ENCODE measurements at places on chromosomes 16 and 17.

DNA sequence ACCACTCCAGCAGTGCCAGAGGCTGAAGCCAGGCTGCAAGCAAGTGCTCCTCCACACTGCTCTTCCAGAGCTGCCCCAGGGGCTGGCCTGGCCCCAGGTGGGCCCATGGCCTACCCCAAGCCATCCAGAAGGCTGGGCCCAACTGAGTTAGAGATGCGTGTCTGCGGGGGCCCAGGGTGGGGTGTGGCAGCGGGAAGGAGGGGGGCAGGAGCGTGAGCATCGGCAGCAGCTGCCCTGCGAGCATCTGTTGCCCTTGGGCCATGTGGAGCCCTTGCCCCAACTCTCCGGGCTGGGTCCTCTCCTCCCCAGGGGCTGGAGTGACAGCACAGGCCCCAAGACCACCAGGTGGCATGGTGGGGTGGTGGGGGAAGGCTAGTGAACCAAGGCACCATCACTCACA is 7.3 kb upstream of the SREBF1 start:
- DNase-seq: no peak

DNA sequence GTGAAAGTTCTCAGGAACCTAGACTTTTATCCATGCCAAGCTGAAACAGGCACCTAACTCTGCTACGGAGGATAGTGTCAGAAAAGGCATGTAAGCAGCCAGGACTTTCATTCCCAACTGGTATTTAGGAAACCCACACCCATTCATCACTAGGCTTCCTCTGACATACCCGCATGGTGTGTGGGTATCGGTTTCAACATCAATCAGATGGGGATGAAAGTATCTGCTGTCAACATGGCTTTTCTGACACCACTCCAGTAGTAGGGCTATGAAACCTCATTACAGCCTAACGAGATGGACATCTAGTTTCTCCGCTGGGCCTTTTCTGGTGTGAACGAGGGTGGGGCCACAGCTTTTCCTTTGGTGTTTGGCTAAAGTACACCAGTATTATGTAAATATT is 1178.3 kb downstream of the CDH11 start:
- DNase-seq: no peak

- DNase-seq: no peak
Observed at GRCh38 chr17:33016920-33017319, 25.3 kb downstream of the SPACA3 start.

GRCh38 chr17:50055426-50056216 is at the start of gene ITGA3:
Gene ITGA3 (plus strand): TSS chr17:50056110. CDS start chr17:50056440, 330 bp downstream.
- DNase-seq: peak; percentile 97

DNA sequence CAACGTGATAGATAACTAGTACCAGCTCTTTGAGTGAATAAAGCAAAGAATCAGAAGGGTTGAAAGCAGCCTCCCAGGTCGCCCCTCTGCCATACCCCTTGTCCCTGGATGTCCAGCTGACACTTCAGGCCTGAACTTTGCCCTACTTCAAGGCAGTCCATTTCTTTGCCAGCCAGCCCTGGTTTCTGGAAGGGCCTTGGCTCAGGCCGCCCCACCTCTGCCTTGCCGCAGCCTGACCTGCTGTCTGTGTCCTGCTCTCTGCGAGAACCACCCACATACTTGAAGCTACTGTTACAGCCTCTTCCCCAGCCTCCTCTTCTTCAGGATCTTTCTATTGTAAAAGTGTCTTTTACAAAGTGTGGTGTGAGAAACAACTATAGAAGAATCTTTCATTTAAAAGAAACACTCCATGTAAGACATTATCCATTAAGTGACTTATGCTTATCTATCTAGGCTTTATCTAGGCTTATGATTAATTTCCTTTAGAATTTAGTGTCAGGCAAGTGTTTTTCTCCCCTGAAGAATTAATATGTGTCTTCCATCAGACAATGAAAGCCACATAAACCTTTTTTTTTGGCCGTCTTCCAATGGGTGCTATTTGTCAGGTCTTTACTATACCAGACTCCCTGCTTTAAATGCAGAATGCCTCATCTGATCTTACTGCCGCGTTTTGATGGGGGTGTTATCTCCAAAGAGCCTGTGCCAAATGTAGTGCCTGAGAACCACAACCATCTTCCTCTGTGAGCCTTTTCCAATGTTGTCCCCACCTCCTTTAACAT is 133.9 kb downstream of the SOCS1 start:
- no peak for DNase-seq

DNA sequence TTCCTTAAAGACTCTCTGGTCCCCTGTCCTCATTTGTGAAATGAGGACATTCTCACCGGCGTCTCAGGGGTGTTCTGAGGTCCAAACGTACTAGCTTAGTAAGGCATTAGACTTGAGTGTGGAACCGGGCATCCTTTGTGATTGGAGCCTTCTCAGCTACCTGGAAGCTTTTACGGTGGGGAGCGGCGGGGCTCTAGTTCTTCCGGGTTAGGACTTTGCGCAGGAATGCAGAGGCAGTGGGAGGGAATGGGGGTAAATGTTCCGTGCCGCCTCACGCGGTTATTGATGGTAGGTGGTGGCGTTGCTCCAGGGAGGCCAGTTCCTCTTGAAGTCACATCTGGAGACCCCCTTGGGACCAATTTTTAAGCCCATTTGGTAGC is 113.6 kb downstream of the SNX29 start:
- no peak for DNase-seq

DNA sequence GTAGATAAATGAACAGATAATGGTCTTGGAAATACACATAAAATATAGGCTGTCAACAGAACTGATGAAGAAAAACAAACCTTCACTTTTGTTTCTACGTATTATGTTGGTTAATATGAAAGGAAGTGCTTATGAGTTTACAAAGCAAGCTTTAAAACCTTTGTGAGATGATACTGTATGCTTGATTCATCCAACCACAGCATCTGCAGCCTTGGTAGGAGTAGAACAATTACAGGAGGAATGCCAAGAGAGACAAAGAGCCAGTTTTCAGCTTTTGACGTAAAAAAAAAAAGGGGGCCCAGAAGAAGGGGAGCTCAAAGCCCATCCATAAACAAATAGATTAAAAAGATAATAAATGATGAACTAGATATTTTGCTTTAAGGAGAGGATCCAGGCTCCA is 13.3 kb downstream of the FAM20A start:
- no peak for DNase-seq

DNA sequence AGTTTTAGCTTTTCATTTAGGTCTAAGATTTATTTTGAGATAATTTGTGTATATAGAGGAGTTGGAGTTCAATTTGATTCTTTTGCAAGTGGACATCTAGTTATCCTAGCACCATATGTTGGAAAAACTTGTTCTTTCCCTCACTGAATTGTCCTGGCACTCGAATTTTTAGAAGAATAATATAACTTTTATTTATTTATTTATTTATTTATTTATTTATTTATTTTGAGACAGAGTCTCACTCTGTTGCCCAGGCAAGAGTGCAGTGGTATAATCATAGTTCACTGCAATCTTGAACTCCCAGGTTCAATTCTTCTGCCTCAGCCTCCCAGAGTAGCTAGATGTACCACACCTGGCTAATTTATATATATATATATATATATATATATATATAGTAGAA is 29.4 kb downstream of the PPM1E start:
- no peak for DNase-seq

- DNase-seq: peak; percentile 30
Observed at GRCh38 chr17:37179893-37180292, 195.9 kb upstream of the C17orf78 start.

- no peak for DNase-seq
Observed at GRCh38 chr17:34398990-34399389, 36.0 kb upstream of the CCL1 start.

DNA sequence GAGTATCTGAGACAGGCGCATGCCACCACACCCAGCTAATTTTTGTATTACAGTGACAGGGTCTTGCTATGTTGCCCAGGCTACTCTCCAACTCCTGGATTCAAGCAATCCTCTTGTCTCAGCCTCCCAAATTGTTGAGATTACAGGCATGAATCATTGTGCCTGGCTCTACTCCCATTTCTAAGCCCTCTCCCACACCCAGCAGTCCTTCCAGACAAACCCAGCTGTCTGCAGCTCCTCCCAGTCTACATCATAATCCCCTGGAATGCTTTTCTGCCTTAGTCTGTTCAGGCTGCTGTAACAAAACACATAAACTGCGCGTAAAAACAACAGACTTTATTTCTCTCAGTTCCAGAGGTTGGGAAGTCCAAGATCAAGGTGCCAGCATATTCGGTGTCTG is 144.5 kb downstream of the GRIN2A start:
- no peak for DNase-seq

GRCh38 chr17:57612202-57613071 is 132.7 kb downstream of the CCDC182 start:
- DNase-seq: no peak

DNA sequence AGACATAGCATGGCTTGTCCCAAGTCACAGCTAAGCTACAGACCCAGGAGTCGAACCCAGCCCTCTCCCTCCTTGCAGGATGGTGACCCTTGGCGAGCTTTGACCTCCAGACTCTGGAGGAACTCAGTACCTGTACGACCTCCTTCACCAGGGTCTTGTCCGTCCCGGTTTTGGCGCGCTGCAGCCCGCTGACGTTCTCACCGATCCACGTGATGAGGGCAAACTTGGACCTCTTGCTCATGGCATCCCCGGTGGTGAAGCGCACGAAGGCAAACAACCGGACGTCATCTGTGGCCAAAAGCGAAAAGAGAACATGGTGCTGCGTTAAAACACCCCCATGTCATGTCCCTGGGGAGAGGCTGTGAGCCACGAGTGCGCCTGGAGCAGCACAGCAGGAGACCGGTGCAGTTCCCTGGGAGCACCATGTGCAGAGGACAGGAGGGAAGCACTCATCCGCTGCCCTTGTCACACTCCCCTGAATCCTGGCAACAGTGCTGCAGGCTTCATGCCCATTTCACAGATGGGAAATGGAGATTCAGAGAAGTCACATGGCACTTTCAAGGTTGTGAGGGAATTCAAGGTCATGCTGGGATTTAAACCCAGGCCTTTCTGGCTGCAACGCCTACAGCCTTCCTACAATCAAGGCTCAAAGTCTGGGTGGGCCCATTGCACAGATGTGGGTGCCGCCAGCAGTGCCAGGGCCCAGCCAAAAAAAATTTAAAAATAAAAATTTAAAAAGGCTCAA is 27.7 kb downstream of the COTL1 start:
- DNase-seq: no peak

- no peak for DNase-seq
Observed at GRCh38 chr17:56113486-56113885, 39.8 kb upstream of the ANKFN1 start.

- no peak for DNase-seq
Observed at GRCh38 chr17:56886288-56886731, 27.5 kb downstream of the TRIM25 start.

GRCh38 chr17:51000835-51001638 is 119.6 kb downstream of the SPAG9 start:
- peak; percentile 78 for DNase-seq

GRCh38 chr17:64185101-64185500 is 55.2 kb upstream of the ERN1 start:
- no peak for DNase-seq

GRCh38 chr17:82300228-82300627 is 17.2 kb downstream of the CD7 start:
- no peak for DNase-seq

GRCh38 chr17:75460295-75460694 is 3.9 kb downstream of the TMEM94 start:
- no peak for DNase-seq

DNA sequence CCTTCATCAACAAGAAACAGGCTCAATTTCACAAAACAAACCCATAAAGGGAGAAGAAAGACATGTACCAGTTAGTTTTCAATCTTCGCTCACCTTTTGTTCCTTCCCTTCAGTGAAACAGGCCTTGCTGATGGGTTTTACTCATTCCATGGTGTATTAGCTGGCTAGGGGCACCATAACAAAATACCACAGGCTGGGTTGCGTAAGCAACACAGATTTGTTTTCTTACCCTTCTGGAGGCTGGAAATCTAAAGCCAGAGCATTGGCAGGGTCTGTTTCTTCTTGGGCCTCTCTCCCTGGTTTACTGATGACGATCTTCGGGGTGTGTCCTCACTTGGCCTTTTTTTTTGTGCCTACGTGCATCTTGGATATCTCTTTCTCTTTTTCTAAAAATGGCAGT is 383.4 kb upstream of the RBFOX1 start:
- DNase-seq: no peak

DNA sequence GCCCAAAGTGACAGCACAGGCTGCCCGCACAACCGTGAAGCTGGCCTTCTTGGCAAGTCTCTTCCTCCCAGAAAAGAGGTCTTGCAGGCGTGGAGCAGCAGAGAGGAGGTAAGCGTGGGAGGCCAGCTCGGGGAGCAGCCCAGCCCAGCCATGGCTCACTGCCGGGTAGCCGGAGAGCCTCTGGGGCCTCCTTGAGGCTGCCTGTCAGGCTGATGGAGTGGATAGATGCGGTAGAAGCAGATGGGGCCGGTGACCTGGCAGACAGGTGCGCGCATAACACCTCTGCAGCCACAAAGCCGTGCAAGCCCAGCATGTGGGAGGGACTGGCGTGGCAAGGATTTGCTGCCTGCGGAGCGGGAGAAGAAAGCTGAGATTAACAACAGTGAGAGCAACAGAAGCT is 17.1 kb upstream of the DOK4 start:
- DNase-seq: no peak

DNA sequence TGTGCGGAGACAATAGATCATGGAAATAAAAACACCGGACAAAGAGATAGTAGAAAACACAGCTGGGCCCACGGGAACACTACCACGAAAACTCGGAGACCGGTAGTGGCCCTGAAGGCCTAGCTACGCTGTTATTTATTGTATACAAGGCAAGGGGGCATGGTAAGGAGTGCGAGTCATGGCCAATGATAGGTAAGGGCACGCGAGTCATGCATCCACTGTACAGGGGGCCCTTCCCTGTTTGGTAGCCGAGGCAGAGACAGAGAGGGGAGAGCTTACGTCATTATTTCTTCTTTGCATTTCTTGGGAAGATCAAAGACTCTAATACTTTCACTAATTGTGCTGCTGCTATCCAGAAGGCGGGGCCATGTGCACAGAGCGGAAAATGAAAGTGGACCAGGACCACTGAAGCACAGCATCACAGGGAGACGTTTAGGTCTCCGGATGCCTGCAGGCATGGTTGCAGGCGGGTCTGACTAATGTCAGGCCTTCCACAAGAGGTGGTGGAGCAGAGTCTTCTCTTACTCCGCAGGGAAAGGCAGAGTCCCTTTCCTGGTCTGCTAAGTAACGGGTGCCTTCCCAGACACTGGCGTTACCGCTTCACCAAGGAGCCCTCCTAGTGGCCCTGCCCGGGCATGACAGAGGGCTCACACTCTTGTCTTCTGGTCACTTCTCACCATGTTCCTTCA is 74.4 kb upstream of the ARL4D start:
- peak; percentile 83 for DNase-seq

Data from ACHN (cell line).